Stimulated activated effector memory CD8-positive, alpha-beta T cell treated with anti-CD3 and anti-CD28 coated beads, Interleukin-12 subunit alpha, Interleukin-12 subunit beta, amount 100 ng/mL, for 72 hours (primary cell): ENCODE measurements at places on chromosomes 12 and 14.

GRCh38 chr12:130195776-130196175, 33.5 kb downstream of the FZD10 start:
- no peak for DNase-seq

DNA sequence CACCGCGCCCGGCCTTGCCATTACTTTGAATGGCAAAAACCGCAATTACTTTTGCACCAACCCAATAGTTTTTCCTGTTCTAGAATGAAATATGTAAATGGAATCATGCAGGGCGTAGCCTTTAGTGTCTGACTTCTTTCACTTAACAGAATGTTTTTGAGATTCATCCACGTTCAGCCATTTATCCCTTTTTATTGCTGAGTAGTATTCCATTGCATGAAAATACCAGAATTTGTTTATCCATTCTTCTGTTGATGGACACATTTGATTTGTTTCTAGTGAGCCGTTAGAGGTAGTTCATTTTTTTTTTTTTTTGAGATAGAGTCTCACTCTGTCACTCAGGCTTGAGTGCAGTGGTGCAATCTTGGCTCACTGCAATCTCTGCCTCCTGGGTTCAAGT, 90.6 kb downstream of the SLC25A47 start:
- no peak for DNase-seq

DNA sequence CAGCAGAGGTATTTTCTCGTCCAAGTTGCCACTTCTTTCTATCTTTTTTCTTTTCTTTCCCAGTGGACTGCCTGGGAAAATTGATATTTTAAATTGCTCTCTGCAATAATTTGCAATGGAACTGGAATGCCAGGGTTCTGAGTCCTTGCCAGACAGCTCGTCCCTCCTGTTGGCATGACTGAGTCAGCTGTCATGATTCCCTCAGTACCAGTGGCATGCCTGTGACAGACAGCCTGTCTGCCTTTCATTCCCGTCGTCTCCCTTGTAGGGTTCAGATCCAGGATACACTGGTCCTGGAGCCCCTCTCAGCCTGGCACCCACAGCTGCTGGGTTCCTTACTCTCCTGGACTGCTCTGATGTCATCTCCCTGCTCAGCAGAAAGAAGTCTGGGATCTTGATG, 84.8 kb downstream of the PTPN11 start:
- no peak for DNase-seq

DNA sequence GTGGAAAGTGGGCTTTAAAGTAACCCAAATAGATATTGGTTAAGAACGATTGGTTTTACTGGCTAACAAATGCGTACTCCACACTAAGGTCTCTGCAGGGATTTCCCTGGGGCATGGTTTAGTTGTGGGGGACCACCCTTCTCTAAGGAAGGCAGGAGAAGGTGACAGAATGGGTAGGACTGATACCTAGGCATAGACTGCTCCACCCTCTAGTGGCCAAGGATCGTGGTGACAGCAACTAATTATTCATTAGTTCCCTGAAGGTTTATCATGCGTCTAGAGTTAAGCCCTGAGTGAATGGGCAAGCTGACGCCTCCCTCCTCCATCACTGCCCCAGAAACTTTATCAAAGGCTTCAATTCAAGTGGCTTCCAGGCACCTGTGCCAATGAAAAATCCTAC, 9.1 kb downstream of the FAM181A start:
- no peak for DNase-seq

DNA sequence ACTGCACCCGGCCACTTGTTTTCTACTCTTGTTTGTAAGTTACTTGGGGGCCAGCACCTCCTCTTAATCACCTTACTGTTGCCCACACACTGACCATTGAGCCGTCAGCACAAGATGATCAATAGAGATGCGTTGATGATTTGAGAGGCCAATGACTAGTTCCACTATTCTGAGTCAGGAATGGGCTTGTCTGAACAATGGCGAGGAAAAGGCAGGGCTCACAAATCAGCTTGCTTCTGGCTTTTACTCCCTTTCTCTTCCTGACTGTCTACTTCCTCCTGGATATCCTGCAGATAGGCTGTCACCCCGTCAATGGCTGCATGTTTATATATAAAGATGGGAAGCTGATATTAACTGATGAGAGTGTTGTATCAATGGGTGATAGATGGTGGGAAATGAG, 29.1 kb upstream of the HDAC7 start:
- no peak for DNase-seq

DNA sequence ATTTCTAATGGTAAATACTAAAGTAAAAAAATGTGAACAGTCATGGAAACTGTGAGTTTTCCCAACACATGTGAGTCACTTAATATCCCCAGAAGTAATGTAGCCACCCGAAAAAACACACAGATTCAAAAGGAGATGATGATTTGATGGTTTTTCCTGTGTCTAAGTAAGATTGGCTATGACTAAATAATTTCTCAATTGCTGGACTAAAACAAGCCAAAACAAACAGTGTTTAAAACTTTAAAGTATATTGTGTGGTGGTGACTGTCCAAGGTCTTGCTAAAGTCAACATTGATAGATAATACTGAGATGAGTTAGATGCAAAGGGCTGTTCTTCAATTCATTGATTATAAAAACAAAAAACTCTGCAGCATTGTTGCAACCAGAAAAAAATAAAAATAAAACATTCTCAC, 89.6 kb upstream of the SOX5 start:
- no peak for DNase-seq

DNA sequence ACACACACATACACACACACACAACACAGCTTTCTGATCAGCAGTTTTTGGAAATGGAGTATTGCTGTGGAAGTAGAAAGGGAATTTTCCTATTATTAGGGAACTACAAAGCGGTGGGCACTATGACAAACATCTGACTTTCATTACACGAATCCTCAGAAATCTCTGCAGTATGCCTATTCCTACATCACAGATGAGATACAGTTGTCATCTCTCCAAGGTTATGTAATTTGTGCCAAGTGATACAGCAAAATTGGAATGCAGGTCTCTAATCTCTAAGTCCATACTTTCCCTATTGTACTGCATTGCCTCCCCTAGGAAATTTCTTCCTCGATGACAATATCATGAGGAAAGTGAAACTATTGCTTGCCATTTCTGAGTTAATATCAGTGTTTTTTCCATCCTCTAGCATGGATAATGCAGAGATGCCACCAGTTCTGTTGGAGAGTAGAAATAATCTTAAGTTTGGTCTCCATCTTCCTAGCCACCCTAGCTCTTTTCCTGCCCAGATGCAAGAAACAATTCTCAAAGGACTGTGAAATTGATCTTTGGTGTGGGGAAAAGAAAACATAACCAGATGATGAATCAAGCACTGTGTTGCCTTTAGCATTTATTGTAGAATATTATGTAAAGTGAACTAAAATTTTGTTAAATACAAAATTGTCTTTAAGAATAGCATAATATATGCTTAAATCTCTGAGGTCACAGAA, 94.7 kb downstream of the ERGIC2 start:
- DNase-seq = no peak

GRCh38 chr14:64715628-64716412, 11.6 kb downstream of the PLEKHG3 start:
- DNase-seq = no peak

- no peak for DNase-seq
Measured at GRCh38 chr12:19826980-19827550, 387.8 kb downstream of the AEBP2 start.

- DNase-seq = no peak
Measured at GRCh38 chr14:61461808-61462275, 140.5 kb downstream of the PRKCH start.

GRCh38 chr12:131603939-131604795, 106.7 kb upstream of the SFSWAP start:
- DNase-seq = no peak

DNA sequence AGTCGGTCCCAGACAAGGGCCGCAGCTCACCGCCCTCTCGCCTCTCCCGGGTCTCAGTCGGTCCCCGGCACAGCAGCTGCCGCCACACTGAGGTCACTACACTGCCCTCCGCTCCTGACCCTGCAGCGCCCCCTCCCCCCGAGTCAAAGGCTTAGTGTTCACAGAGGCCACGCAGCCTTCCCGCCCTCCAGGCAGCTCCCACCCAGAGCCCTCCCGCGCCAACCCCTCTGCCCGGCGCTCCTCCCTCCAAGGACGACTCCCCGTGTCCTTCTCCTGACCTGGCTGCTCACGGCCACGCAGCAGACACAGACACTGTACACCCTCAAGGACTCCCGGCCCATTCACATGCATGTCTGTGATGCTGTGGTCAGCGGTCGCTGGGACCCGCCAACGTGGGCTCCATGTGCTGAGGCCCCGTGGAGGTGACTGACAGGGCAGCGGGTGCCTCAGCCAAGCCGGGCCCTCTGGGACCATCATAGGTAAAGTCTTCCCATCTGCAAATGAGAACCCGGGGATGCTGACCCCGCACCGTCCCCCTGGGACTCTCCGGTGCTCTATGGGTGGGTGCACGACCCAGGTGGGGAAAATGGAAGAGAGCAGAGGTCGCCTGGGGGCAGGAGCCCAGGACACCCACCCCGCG, 16.3 kb upstream of the GALNT9 start:
- no peak for DNase-seq

- no peak for DNase-seq
Measured at GRCh38 chr14:29353513-29353912, 574.1 kb downstream of the PRKD1 start.

DNA sequence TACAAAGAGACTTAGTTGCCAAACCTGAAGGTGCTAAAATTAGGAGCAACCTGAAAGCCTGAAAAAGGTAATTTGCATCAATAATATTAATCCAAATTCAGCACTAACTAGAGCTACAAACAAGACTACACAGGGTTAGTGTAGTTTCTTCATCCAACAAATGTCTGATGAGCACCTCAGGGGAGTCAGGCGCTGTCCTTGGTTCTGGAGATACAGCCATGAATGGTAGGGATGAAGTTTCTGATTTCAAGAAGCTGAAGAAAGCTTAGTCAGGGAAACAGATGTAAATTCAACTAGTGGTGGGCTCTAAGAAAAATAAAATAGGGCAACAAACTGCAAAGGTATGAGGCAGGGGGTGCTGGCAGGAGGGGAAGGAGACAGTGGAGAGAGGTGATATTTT, 266.3 kb downstream of the GLT1D1 start:
- no peak for DNase-seq

DNA sequence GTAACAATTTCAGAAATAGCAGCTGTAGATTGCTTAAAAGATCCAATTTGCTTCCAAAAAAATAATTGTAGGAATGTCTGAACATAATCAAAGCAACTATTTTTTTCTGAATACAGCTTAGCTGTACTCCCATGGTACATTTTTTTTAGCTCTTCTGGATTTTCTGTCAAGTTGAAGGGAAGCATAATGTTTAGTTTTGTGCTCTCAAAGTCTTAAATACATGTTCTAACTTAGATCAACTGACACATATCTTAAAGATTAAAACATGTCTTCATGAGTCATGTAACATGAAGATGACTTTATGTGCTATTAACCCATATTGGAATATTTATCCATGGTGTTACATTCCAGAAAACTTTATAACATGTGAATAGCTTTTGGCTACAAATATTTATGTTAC, 255.7 kb downstream of the BTG1 start:
- DNase-seq = no peak

- DNase-seq = no peak
Measured at GRCh38 chr14:94344389-94344788, 21.3 kb upstream of the SERPINA6 start.

GRCh38 chr12:95303476-95303875, 85.9 kb downstream of the VEZT start:
- DNase-seq = no peak

DNA sequence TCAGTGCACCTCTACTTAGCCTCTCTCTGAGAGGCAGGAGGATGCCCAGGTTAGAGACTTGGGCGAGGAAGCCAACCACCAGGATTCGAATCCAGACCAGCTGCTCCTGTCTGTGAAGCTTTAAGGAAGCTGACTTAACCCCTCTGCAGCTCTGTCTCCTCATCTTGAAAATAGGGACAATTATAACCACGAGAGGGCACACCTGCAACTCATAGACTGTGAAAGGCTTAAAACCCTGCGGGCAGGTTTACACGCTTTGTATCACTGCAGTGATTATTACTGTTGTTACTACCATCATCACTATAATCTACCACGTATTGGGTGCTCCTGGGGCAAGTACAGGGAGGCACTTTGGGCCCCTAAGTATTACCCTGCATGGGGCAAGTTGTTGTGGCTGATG, 379.8 kb downstream of the VRK1 start:
- DNase-seq = no peak

- DNase-seq = no peak
Measured at GRCh38 chr14:45610318-45610717, 357.3 kb upstream of the MIS18BP1 start.

DNA sequence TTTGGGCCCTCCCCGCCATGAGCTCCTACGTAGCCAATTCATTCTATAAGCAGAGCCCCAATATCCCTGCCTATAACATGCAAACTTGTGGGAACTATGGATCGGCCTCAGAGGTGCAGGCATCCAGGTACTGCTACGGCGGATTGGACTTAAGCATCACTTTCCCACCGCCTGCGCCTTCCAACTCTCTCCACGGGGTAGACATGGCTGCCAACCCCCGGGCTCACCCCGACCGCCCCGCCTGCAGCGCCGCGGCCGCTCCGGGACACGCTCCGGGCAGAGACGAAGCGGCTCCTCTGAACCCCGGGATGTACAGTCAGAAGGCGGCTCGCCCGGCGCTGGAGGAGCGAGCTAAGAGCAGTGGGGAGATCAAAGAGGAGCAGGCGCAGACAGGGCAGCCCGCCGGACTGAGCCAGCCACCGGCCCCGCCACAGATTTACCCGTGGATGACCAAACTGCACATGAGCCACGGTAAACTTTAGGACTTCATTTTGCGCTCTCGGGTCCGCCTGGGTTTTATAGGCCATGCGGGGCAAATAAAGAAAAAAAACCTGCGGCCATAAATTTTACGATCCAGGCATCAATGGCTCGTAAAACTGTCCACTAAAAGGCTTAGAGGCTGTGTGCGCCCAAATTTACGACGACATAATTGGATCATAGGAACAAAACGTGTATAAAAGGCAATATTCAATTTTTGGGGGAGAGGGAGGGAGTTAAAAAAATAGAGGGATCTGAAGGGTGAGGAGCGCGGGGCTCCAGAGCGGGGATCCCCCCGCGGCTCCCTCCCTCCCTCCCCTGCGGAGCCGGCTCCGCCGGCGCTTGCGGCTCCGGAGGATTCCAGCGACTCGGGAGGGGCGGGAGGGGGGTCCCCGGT, 493 bp downstream of the HOXC5 start:
- peak; percentile 69 for DNase-seq

GRCh38 chr12:116773276-116773731, 35.2 kb downstream of the RNFT2 start:
- DNase-seq = no peak

- peak; percentile 22 for DNase-seq
Measured at GRCh38 chr14:50559990-50560930, at the start of gene ATL1. Gene ATL1, plus strand, starts transcription at chr14:50560145. Its CDS starts 121 bp downstream, at chr14:50560266.

DNA sequence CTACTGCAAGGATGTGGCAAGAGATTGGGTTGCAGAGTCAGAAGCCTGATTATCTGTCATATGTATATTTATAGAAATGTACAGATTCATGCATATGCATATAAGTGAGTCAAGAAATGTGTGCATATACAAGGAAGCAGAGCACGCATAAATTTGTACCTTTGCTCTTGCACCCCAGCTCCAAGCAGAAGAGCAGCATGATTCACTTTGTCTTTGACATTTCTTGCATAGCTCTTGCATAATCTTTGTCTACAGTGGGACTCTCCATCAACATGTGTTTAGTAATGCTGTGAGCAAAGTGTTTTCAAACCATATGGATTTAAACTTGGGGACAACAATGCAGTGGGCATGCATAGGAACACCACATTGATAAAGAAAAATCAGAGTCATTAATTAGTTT, 330.7 kb upstream of the DCN start:
- no peak for DNase-seq
